ENCODE measurements at places on chromosomes 16 and 17. TPM values are rescaled to one million over a fixed set of nuclear protein-coding genes. Genes with fewer than 3 reads are reported as not detected.

- DNase-seq: no peak
Observed at GRCh38 chr16:66357523-66357928, 9.0 kb upstream of the CDH5 start.

DNA sequence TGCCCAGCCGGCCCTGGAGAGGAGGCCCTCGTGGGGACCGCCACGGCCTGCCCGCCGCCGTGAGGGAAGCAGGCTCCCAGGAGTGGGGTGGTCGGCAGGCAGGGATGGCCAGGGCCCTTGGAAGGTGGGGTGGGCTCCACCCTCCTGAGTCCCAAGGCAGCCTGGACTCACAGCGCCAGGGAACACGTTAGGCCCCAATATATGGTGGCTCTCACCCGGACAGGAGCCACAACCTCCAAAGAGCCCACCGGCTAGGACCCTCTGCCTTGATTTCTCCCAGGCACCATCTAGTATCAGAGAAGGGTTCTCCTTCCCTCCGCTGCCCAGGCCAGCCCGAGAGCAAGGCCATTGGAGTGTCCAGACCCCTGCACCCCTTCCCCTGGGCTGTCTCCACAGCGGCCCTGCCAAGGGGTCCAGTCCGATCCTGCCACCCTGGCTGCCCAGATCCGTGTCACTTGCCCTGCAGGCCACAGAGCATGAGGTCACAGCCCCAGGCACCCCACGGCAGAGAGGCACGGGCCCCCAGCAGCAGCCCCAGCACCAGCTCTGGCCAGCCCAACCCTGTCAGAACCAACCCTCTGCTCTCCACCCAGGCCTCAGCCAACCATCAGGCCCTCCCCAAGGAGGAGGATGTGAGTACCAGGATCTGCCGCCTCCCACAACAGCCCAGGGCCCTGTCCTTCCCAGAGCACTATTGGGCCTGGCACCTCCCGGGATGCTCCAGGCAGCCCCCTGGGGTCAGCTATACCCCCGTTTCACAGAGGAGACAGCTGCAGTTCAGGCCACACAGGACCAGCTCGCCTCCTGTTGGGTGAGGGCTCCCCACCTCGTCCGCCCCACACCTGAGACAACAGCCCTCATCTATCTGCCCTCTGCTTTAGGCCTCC, 1.1 kb upstream of the AXIN1 start:
- DNase-seq: no peak

GRCh38 chr17:9266031-9266680, 244.8 kb downstream of the NTN1 start:
- DNase-seq: peak; percentile 83

GRCh38 chr17:39318636-39319035, 82.8 kb downstream of the FBXL20 start:
- DNase-seq: no peak

GRCh38 chr16:8572063-8572918, 18.0 kb downstream of the TMEM114 start:
- no peak for DNase-seq

GRCh38 chr16:8847623-8848022, 21.2 kb downstream of the CARHSP1 start:
- DNase-seq: no peak

GRCh38 chr17:41535764-41536481, 7.8 kb upstream of the KRT19 start:
- peak; percentile 29 for DNase-seq

GRCh38 chr16:11059588-11059987, 115.2 kb downstream of the CLEC16A start:
- no peak for DNase-seq

- no peak for DNase-seq
Observed at GRCh38 chr17:42002792-42003301, 14.4 kb downstream of the DNAJC7 start.

DNA sequence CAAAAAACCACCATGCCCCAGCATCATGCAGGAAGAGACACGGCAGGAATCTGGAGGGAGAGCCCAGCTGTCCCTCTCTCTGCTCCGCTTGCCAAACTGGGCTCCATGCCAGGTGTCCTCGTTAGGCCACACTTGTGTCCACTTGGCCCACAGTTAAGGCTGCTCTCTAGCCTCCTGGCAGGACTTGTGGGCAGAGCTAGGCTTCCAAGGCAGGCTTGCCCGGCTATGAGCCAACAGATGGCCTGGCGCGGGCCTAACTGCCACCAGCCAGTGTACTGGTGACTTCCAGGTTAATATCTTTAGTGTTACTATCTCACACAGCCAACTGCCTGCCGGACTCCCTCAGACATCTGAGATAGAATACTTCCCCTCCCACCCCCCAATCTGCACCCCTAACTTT, 10.6 kb downstream of the ATP6V0D1 start:
- peak; percentile 85 for DNase-seq

DNA sequence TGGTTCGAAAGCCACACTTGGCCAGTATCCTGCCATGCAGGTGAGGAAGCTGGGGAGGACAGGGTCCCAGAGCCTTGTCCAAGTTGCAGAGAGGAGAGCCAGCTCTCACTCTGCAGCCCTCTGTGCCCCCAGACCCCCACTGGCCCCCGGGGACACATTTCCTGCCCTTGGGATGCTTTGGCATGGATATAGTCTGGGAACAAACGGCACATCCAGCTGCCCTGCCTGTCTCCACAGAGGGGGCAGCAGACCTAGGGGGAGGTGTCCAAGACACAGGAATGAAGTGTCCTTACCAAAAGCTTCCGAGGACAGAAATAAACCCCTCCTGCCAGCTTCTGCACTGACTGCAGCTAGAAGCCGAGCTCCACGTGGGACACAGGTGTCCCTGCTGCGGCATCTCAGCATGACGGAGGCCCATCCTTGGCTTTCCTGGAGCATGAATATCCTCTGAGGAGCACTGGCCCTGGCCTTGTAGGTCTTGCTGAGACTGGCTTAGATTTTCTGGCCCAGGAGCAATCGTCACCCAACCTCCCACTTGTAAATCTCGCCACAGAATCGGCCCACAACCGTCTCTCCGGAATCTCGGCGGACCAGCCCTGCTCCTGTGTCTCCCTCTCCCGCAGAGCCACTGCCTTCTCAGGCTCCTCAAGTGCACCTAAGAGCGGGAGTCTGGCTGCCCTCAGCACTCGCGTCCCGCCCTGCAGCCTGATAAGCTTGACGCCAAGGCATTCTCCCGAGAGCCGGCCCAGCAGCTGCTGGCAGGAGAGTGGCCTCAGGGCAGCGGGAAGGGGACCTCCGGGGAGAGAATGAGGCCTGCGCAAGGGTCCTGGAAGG, 1.1 kb upstream of the CAPN15 start:
- DNase-seq: no peak

DNA sequence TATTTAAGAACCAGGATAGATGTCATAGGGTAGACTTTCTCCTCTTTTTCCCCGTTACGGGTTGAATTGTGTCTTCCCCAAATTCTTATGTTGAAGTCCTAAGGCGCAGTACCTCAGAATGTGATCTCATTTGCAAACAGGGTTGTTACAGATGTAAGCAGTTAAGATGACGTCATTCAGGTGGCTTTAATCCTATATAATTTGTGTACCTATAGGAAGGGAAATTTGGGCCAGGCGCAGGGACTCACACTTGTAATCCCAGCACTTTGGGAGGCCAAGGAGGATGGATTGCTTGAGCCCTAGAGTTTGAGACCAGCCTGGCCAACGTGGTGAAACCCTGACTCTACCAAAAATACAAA, 99.5 kb upstream of the DHX40 start:
- DNase-seq: no peak

DNA sequence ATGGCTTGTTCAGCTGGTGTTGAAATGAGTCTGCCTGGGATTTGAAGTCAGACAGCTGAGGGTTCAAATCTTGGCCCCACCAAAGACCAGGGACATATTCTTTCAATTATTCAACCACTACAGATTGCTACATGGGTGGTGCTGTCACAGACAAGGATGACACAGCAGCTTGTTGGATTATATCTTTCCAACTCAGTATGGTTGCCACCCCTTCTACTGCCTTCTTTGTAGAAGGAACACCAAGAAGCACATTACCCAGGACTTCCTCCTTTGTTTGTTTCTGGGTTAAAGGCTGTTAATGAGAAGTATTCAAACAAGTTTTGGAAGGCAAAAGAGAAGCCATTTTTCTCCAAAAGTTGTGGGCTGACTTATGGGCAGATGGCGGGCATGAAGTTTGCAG, 78.6 kb downstream of the COPRS start:
- DNase-seq: no peak

DNA sequence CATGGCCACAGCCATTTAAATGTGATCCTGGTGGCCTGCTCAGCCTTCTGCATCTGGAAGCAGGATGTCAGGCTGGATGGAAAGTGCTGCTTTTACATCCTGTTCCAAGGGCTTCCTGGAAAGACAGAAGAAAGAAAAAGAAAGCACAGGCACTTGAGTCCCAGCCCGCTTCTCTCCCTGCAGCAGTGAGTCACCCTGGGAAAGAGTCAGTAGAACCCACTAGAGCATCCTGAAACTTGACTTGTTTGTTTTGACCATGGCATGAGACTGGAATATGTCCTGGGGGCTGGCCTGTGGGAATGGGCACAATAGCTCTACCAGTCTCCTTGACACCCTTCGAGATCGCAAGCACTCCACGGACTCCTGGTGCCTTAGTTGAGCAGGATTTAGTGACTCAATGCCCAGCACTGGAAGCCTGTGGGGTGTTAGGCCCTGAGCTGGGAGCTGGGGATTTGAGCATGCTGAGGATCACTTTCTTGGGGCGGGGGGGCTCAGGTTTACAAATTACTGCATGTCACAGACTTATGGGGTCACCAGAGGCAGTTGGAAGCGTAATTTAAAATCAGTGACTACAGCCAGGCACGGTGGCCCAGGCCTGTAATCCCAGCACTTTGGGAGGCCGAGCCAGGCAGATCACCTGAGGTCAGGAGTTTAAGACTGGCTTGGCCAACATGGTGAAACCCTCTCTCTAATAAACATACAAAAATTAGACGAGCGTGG, 22.1 kb upstream of the GNA13 start:
- no peak for DNase-seq

Gene MLYCD
- 8.6 TPM for total RNA-seq

Gene PLXDC1
- total RNA-seq: 7.2 TPM

Gene MILR1
- total RNA-seq: 13.0 TPM

Gene CRYBA1
- not detected for total RNA-seq

Gene MT1M
- total RNA-seq: 11.8 TPM

Gene TBC1D3L
- 7.1 TPM for total RNA-seq

Gene CCL1
- not detected for total RNA-seq
